ENCODE measurements at places on chromosomes 1 and 21. TPM values are rescaled to one million over a fixed set of nuclear protein-coding genes. Genes with fewer than 3 reads are reported as not detected.

Gene PLA2G2F
- total RNA-seq, result not detected

Gene SYPL2
- total RNA-seq, result 6.7 TPM

Gene LIN28A
- total RNA-seq, result not detected

Gene EIF2D
- total RNA-seq, result 45.1 TPM

All from kidney (tissue), 22 donors.